Activated CD8-positive, alpha-beta memory T cell treated with anti-CD3 and anti-CD28 coated beads, Interleukin-2, amount 10 ng/mL, durations not matched to agents 7 days and 5 days (primary cell): ENCODE measurements at places on chromosomes 2 and 18.

GRCh38 chr2:65287364-65287763 is 59.7 kb downstream of the ACTR2 start:
- DNase-seq: no peak

- DNase-seq: no peak
These were observed 46.7 kb upstream of the BARD1 start for GRCh38 chr2:214856137-214856536.

DNA sequence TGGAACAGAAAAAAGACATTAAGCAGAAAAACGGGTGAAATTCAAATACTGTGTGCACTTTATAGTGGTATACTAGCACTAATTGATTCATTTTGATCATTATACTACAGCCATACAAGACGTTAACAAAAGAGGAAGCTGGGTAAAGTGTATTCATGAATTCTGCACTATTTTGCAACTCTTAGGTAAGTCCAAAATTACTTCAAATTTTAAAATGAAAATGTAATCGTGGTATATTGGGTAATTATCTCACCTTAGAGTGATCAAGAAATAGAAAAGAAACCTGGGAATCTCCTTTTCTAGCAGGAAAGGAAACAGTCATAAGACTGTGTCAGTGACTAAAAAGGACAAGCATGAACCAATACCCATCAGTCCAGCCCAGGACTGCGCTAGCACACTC is 5.4 kb downstream of the TGFBRAP1 start:
- DNase-seq: no peak

DNA sequence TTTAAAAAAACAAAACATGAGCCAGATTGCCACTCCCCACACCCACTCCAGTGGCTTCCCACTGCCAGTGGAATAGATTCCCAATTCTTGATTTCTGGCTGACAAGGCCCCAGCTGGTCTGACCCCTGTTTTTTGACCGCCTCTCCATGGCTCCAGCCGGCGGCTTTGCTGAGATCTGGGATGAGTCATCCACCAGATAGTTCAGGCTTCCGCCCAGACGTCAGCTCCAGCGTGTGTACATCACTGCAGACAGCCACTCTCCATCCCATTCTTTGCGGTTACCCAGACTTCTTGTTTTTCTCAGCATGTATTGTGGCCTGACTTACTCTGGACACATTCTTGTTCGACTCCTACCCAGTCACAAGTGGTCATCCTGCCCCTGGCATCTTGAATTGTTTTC is 227.9 kb downstream of the GBX2 start:
- DNase-seq: no peak

GRCh38 chr2:119253760-119254600 is 30.3 kb downstream of the STEAP3 start:
- DNase-seq: no peak

- DNase-seq: no peak
These were observed 38.9 kb downstream of the INO80C start for GRCh38 chr18:35458677-35459441.

DNA sequence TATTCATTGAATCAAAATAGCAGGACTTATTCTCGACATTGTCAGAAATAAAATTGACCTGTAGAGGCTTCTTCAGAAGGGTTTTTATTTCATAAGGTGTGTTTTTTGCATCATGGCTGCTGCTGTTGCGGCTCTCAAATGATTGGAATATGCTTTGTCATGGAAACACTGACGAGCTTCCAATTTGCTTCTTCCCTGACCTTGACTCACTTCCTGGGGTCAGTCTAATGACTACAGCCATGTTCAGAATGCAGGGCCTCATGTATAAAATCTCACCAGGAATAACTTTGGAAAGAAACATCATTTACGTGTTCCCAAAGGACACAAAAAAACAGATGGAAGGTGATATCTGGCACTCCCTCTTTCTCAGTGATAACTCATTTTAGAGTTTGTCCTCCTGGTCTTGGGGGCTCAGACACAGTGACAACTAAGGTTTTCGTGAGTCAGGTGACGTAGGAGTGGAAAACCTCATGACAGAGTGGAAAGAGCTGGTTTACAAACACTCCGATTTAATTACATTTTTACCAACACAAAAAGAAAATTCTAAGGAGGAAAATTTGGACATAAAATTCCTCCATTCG is 467.0 kb upstream of the RAB12 start:
- no peak for DNase-seq

GRCh38 chr2:85628658-85629057 is 12.7 kb downstream of the USP39 start:
- no peak for DNase-seq

DNA sequence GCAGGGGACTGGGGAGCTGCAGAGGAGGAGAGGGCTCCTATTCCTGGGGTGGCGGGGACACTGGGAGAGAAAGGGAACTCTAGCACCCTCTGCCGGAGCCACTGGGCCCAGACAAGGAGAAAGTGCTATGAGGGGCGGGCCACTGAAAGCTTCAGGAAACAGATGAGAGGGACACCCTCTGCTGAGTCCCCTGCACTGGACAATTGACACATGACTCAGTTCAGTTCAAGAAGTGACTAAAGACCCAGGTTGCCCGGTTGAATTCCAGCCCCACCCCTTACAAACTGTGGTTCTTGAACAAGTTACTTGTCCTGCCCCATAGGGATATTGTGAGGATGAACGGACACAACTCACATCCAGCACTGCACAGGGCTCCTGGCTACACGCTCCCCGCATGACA is 5.0 kb downstream of the RUFY4 start:
- peak; percentile 55 for DNase-seq

GRCh38 chr2:147501968-147502367 is 342.9 kb upstream of the ACVR2A start:
- no peak for DNase-seq

DNA sequence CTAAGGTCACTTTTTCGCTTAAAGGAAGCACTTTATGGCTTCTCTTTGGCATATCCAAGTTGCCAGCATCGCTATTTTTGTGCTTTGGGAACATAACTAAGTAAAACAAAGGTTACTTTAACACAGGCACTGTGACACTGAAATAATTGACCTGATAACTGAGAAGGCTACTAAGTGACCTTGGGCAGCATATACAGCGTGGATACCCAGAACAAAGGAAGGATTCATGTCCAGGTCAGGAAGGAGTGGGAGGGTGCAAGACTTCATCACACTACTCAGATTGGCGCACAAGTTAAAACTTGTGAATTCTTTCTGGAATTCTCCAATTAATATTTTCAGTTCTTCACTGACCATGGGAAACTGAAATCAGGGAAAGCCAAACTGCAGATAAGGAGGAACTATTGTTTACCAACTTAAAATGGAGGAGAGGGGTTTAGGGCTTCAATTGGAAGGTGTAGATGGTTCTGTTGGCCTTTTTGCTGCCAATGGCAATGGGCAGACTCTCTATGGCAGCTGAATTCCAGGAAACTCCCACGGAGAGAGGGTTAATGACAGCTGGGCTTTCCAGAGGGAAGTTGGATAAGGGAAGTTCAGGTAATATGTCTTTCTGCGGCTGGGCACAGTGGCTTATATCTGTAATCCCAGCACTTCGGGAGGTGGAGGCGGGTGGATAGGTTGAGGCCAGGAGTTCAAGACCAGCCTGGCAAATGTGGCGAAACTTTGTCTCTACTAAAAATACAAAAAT is 45.3 kb downstream of the COMMD1 start:
- DNase-seq: no peak

GRCh38 chr2:14223576-14223975 is 408.9 kb upstream of the LRATD1 start:
- DNase-seq: no peak

- no peak for DNase-seq
These were observed 7.5 kb upstream of the MCFD2 start for GRCh38 chr2:46923041-46923528.

DNA sequence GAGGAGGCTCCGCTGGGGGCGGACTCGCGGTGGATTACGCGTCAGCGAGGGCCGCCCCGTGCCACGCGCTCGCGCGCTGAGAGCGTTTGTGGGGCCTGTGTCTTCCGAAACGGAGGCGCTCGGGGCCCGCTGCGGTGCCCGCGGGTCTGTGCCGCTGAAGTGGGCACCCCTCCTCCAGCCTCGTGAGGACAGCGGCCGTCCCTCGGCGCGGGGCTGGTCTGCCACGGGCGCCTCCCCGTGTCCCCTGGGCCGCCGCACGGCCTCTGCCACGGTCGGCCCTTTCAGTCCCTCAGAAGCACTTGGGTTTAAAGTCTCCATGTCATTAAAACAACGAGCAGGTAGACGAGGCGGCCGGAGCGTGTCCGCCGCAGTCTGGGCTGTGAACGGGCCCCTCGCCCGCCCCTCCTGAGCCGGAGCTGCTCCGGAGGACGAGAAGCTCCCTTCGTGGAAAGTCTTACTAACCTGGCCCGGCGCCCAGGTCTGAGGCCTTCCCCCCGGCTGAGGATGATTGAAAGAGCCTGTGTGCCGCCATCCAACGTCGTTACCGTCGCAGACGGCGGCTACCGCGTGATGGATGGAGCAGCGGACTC is 97.6 kb downstream of the NFATC1 start:
- DNase-seq: no peak

GRCh38 chr2:43049836-43050801 is 176.3 kb downstream of the ZFP36L2 start:
- DNase-seq: no peak

GRCh38 chr2:203741566-203741965 is 35.1 kb downstream of the CD28 start:
- no peak for DNase-seq

GRCh38 chr2:19738707-19739106 is 163.1 kb downstream of the TTC32 start:
- no peak for DNase-seq

GRCh38 chr2:232609607-232610006 is 23.8 kb upstream of the EFHD1 start:
- DNase-seq: no peak

GRCh38 chr2:211745295-211746097 is 793.1 kb downstream of the ERBB4 start:
- DNase-seq: peak; percentile 44

- peak; percentile 82 for DNase-seq
These were observed at the start of gene INPP4A for GRCh38 chr2:98444436-98445176. Gene INPP4A, plus strand, starts transcription at chr2:98444858. Its CDS starts 75,191 bp downstream, at chr2:98520049.
